Body of pancreas (tissue), 4 donors: ENCODE measurements at places on chromosomes 11 and 22. TPM values are rescaled to one million over a fixed set of nuclear protein-coding genes. Genes with fewer than 3 reads are reported as not detected.

GRCh38 chr22:22025320-22026156 lies 43.0 kb upstream of the TOP3B start:
- H3K4me3 ChIP-seq, result no peak overlapping the region
- H3K27ac ChIP-seq, result no peak overlapping the region
- no peak for DNase-seq
- no peaks in the 10 kb centered on the region for H3K36me3 ChIP-seq
- H3K27me3 ChIP-seq, result no peaks in the 10 kb centered on the region

The OR52A1 gene
- not detected for total RNA-seq

GRCh38 chr11:33543823-33544222 lies 156.8 kb downstream of the C11orf91 start:
- no peak overlapping the region for H3K4me3 ChIP-seq
- H3K27ac ChIP-seq, result no peak overlapping the region
- no peaks in the 10 kb centered on the region for H3K4me1 ChIP-seq
- H3K36me3 ChIP-seq, result no peaks in the 10 kb centered on the region

- DNase-seq, result no peak
- no peaks in the 10 kb centered on the region for H3K27me3 ChIP-seq
- no peak overlapping the region for H3K4me3 ChIP-seq
- no peak overlapping the region for H3K27ac ChIP-seq
- H3K36me3 ChIP-seq, result no peaks in the 10 kb centered on the region
Measured at GRCh38 chr11:133928628-133929059, 28.1 kb downstream of the IGSF9B start.

DNA sequence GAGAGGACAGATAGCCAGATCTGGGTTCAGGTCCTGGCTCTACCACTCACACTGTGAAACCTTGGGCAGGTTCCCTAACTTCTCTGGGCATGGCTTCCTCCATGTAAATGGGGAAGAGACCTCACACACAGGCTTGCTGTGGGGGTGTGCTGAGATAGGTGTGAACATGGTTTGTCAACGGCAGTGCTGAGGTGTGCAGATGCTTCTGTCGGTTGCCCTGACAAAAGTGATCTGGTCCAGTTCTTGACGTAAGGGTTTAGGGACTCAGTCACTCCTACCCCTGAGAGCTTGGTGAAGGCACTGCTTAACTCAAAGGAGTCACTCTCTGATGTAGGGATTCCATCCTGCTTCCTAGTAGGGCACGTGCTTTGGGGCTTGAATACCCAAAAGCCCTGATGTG lies 2.0 kb downstream of the C1QTNF4 start:
- no peak overlapping the region for H3K27ac ChIP-seq
- no peak for DNase-seq
- no peak overlapping the region for H3K4me3 ChIP-seq
- peaks cover 29% of the 10 kb centered on the region for H3K27me3 ChIP-seq
- no peaks in the 10 kb centered on the region for H3K36me3 ChIP-seq

The TRIM6 gene
- total RNA-seq, result 2.1 TPM

The KIRREL3 gene
- 0.26 TPM for total RNA-seq

The HBB gene
- total RNA-seq, result not detected

DNA sequence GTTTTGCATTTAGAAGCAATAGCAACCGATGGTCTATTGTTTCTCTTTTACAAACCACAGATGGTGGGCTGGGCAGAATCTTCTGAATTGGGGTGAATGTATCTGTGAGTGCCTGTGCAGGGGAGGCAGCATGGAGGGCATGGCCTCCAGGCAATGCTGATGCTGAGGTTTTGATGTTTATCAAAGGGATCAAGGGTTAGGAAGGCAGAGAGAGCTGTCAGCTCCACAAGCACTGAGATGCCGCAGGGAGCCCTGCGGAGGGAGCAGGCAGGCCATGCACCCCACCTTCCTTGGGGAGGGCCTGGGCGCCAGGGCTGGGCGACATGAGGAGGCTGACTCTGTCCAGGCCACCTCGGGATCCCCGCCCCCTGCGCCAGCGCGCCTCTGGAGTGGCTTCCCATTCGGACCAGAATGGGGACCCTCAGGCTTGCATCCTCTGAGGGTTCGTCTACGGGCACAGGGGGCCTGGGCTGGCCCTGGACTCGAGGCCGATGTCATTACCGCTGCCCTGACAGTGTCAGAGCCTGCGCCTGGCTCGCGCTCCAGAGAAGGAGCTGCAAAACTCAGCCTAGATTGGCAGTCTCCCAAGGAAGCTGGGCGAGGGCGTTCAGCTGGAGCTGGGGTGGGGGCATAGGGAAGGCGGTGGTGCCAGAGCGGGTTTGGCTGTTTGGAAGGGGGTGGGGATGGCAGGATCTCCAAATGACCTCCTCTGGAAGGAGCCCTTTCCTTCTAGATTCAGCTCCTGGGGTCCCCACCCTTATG lies 13.9 kb upstream of the TH start:
- no peaks in the 10 kb centered on the region for H3K36me3 ChIP-seq
- no peak overlapping the region for H3K27ac ChIP-seq
- H3K4me1 ChIP-seq, result peaks cover 4% of the 10 kb centered on the region
- H3K27me3 ChIP-seq, result no peaks in the 10 kb centered on the region

DNA sequence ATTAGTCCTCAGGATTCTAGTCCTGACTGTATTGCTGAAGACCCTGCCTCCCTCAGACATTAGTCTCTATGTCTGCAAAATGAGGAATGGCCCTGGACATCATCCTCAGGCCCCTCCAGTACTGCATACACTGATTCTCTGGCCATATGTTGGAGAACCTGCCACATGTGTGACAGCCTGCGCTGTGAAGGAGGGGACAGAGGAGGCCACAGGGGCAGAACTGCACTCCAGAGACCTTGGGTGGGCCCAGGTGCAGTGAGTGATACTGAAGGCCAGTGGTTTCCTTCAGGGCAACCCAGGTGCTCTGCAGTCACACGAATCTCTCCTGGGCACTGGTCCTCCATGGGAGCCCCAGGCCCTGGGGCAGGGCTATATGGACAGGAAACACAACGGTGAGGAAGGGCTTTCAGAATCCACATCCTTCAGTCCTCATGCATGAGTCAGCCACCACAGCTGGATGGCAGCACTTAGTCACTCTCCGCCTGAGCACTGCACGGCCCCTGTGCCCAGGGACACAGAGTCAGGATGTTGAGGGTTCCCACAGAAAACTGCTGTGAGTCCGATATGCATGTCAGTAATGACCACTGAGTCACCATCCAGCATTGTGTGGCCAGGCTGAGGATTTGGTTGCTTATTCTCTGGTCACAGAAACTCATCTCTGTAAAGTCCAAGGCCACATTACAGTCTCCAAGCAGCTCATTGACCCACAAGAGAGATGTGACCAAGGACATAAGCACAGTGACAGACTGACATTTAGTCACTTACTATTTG lies 39.7 kb downstream of the ME3 start:
- H3K36me3 ChIP-seq, result no peaks in the 10 kb centered on the region
- no peak for DNase-seq
- H3K4me1 ChIP-seq, result peaks cover 28% of the 10 kb centered on the region
- no peak overlapping the region for H3K27ac ChIP-seq
- no peak overlapping the region for H3K4me3 ChIP-seq
- no peaks in the 10 kb centered on the region for H3K27me3 ChIP-seq

The RAC2 gene
- 4.3 TPM for total RNA-seq

DNA sequence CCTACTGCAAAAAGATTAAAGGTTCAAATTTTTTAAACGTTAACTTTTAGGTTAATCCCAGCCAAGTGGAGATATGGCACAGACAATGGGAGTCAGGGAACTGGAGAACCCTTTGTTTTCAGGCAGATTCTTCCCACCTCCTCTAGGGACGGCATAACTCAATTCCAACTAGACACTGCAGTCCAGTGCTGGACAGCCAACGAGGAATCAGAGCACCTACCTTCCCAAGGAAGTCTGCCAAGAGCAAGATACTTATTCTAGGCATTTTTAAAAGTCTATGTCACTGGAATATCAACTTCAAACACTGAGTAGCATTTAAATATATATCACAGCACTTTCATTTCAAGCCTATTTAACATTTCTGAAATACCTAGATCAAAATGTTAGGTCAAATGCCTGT lies 7.3 kb downstream of the CADM1 start:
- H3K27me3 ChIP-seq, result no peaks in the 10 kb centered on the region
- DNase-seq, result no peak
- no peak overlapping the region for H3K4me3 ChIP-seq
- H3K4me1 ChIP-seq, result peaks cover 6% of the 10 kb centered on the region
- no peak overlapping the region for H3K27ac ChIP-seq
- no peaks in the 10 kb centered on the region for H3K36me3 ChIP-seq

GRCh38 chr11:95568281-95568680 lies 221.3 kb downstream of the FAM76B start:
- no peak for DNase-seq
- H3K27ac ChIP-seq, result no peak overlapping the region
- no peaks in the 10 kb centered on the region for H3K27me3 ChIP-seq
- no peaks in the 10 kb centered on the region for H3K4me1 ChIP-seq
- H3K4me3 ChIP-seq, result no peak overlapping the region

The TFIP11 gene
- total RNA-seq, result 26.2 TPM

The ACTN3 gene
- not detected for total RNA-seq

GRCh38 chr11:66768818-66769217 lies 39.8 kb upstream of the SPTBN2 start:
- H3K4me3 ChIP-seq, result no peak overlapping the region
- H3K27ac ChIP-seq, result no peak overlapping the region
- no peaks in the 10 kb centered on the region for H3K36me3 ChIP-seq
- DNase-seq, result no peak
- H3K27me3 ChIP-seq, result no peaks in the 10 kb centered on the region

GRCh38 chr11:58254936-58255335 lies 13.1 kb downstream of the OR10W1 start:
- no peaks in the 10 kb centered on the region for H3K27me3 ChIP-seq
- H3K4me3 ChIP-seq, result no peak overlapping the region
- H3K36me3 ChIP-seq, result no peaks in the 10 kb centered on the region
- H3K27ac ChIP-seq, result no peak overlapping the region
- no peaks in the 10 kb centered on the region for H3K4me1 ChIP-seq

DNA sequence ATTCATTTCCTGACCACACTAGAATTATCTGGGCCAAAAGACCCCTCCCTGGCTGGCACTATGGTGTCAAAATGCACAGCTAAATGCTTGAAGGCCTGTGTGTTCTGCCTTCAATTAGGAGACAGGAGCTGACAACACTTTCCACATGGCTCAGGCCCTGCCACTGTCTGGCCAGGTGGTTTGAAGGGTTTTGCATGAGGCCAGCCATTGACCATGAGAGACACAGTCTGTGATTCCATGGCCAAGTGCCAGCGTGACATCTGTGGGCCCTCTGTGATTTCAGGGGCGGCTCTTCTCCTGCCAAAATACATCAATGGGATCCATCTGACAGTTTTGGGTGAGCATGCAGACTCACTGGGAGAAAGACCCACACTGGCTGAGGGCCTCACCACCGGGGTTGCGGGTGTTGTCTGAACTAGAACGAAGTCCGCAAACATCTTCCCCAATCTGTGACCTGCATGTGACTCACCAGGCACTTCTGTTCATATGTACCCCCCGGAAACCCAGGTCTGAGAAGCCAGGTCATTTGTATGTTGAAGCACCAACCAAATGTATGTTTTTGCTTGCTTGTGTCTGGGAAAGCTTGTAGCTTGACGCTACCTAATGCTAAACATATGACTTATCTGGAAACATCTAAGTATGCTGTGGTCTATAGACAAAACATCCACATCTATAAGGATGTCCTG lies 20.7 kb upstream of the NAV2 start:
- H3K36me3 ChIP-seq, result no peaks in the 10 kb centered on the region
- H3K4me3 ChIP-seq, result no peak overlapping the region
- DNase-seq, result no peak
- H3K27me3 ChIP-seq, result no peaks in the 10 kb centered on the region
- H3K4me1 ChIP-seq, result no peaks in the 10 kb centered on the region

- no peak overlapping the region for H3K27ac ChIP-seq
- no peaks in the 10 kb centered on the region for H3K27me3 ChIP-seq
- H3K4me3 ChIP-seq, result no peak overlapping the region
- no peak for DNase-seq
- H3K4me1 ChIP-seq, result peaks cover 11% of the 10 kb centered on the region
Measured at GRCh38 chr22:50674130-50674500, 1.5 kb downstream of the SHANK3 start.
